Activated naive CD4-positive, alpha-beta T cell treated with anti-CD3 and anti-CD28 coated beads, Interleukin-2, amount 50 U/mL, for 72 hours (primary cell): ENCODE measurements at places on chromosomes 12 and 14. TPM values are rescaled to one million over a fixed set of nuclear protein-coding genes. Genes with fewer than 3 reads are reported as not detected.

GRCh38 chr14:65414961-65415589 is 2.5 kb downstream of the FUT8 start:
- DNase-seq: no peak

SMIM10L1 gene
- total RNA-seq: 7.0 TPM

DNA sequence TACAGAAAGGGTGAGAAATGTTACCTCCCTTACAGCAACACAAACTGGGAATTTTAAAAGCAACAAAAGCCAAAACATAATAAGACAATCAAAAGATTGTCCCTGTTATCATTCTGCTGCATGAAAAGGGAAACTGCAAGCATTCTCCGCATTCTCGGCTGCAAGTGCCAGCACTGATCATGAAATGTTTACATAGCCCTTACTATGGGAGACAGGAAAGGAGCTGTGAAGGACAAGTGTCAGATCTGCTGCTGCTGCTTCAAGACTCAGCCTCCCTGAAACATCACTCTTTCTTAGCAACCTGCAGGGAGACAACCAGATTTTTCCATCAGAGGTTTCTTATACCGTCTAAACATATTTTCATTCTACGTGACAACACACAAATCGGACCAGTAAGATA is 20.1 kb downstream of the DENND5B start:
- no peak for DNase-seq

- DNase-seq: no peak
Observed at GRCh38 chr14:24365600-24366412, 2.2 kb upstream of the NFATC4 start.

DNA sequence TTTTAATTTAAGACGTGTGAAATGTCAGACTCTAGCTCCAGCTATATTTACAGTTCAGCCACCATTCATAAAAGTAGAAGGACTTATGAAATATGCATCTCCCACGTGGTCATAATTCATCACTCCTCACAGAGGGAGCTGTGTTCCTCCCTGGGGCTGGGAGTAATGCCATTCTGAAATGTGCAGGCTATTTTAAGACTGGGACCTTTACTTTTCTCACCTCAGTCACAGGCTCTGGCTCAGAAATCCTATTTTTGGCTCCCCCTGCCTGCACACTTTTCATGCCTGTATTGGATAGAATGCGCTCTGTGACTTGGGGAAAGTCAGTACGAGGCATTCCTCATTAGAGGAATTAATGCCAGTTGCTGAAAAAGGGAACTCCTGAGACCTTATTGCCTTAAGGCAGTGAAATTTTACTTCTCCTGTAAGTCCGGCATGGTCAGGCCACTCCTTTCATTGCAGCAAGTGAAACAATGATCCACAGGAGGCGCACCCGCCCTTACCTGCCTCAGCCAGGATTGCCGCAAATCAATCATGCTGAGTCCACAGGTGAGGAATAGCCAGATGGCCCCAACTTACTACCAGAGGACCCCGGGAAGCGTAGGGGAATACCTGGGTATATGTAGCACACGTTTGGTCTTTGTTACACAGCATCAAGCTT is 1133.2 kb upstream of the TMEM132C start:
- DNase-seq: no peak

SYT1 gene
- total RNA-seq: not detected

DNA sequence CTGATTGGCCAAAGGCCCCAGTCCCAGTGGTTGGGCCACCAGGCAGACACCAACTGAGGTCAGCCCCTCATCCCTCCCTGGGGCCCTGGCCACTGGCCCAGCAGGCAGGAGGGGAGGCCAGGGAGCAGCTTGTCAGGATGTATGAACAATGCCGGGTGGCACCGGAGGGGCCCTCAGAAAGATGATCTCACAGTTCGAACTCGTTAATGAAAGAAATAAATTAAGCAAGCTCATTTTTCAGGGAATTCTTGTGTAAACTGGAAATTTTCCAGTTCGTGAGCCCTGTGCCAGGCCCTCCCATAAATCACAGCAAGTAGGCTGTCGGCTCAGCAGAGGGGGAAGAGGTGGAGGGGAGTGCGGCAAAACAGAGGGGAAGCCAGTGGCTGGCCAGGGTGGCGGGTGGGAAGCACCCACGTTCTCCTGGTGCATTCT is 177.0 kb upstream of the VASH1 start:
- DNase-seq: no peak

- no peak for DNase-seq
Observed at GRCh38 chr12:102300824-102301461, 103.3 kb upstream of the PMCH start.

BMP4 gene
- total RNA-seq: not detected

DNA sequence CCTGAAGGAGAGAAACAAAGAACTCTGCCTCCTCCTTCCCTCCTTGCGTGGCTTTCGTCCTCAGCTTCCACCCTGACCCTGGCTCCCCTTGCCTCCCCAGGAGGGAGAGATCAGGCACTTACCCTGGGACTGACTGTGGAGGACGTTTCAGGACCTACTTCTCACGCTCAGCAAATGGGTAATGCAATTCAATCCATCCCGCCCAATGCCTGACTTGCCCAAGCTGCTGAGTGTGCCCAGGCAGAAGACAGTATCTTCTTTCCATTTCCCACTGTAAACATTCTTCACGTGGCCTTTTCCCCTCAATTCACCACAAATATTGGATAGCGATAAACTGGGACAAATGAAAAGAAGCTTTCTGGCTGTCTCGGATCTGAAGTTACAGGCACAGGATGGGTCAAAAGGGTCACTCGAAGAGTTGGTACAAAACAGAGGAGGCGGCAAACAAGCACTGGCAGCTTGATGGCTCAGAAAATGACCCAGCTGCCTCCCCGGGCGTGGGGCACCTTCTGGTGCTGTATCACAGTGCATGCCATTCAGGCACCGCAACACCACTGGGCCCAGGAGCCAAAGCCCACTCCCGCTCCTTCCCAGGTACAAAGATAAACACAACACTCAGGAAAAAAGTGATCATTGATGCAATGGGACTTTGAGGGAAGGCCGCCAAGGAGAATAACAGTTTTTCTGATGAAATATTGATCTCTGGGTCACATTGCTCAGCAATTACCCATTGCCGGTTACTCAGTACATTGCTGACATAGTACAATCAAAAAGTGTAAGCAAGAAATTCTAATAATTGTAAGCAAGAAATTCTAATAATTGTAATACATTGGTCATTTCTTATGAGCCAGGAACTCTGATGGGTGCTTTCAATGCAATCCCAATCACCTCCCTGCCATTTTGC is 65.8 kb downstream of the TRIM9 start:
- DNase-seq: no peak

ACOT6 gene
- total RNA-seq: not detected

KSR2 gene
- total RNA-seq: 0.02 TPM

PLXNC1 gene
- total RNA-seq: 9.2 TPM

- no peak for DNase-seq
Observed at GRCh38 chr14:94962166-94962575, 192.3 kb upstream of the GSC start.

TEP1 gene
- 69.8 TPM for total RNA-seq

DNA sequence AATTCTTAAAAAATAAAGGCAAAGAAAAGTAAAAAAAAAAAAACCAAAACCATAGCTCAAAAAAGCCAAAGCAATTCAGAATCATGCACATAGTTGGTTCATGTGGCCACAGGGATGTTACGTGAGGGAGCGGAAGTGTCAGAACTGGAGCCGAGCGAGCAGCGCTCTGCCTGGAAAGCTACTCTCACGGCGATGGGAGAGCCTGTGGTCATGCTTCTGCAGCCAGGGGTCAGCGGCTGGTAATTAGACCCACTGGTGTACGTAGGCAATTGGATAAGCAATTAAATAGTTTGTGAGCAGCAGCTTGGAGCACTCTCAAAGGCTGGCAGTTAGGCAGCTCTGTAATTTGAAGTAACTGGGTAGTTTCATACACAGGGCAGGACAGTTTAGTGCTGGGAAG is 58.1 kb downstream of the TRHDE start:
- DNase-seq: no peak

GRCh38 chr14:76830556-76830955 is 4.3 kb downstream of the LRRC74A start:
- DNase-seq: no peak

KCNK13 gene
- total RNA-seq: not detected

DNA sequence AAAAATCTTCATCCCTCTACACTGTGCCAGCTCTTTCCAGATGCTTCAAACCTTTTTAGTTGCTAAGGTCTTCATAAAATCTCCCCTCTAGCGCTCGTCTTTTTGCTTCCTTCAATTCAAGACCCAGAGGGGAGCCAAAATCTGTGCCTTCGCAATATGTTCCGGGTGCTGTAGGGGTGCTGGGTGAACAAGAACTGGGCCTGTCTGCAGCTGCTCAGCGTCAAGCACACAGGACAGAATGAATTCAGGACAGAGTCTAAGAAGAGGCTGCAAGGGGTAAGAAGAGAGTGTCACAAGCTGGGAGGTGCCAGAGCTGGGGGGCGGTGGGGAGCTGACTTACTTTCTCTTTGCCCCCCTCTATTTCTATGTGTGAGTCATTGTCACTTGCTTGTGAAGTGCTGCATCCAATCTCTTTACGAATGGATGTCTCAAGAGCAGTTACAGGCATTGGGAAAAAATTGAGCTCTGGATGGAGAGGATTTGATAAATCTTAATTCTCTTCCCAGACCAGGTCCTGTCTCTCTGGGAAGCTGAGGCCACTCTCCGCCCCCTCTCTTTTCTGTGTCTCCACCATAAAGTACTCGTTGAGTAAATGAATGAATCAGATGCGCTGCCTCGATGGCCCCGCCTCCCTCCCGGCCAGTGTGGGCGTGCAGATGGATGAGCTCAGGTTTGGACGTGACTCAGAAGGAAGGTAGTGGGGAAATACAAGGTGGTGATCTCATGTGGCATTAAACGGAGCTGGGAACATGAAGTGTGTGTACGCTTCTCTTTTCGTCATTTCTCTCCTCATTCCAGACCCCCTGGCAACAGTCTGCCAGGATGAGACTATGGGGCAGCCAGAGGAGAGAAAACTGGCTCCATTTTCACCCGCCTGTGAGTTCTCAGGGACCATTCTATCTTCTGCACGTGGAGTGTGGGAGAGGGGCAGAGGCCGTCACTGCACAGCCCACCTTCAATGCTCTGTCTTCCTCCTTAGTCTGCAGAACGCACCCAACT is 91.3 kb downstream of the TSPAN9 start:
- no peak for DNase-seq

CDKL1 gene
- 6.1 TPM for total RNA-seq

- no peak for DNase-seq
Observed at GRCh38 chr14:73149753-73150152, 13.4 kb downstream of the PSEN1 start.

DNA sequence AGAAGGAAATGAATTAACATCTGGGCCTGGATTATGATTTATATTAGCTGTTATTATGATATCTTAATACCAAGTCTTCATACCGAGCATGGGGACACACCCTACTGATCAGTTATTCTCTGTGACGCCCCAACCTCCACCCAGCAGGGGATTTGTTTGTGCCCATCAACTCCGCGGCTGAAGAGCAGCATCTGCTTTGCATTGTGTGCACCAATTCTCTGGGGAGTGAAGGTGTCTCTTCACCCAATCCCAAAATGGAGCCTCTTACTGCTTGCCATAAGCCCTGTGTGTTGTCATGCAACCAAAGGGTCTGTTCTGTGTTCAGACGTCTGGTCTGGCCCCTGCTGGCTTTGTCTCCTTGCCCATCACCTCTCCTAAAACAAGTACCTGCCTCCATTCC is 25.4 kb downstream of the DHRS2 start:
- no peak for DNase-seq

DNA sequence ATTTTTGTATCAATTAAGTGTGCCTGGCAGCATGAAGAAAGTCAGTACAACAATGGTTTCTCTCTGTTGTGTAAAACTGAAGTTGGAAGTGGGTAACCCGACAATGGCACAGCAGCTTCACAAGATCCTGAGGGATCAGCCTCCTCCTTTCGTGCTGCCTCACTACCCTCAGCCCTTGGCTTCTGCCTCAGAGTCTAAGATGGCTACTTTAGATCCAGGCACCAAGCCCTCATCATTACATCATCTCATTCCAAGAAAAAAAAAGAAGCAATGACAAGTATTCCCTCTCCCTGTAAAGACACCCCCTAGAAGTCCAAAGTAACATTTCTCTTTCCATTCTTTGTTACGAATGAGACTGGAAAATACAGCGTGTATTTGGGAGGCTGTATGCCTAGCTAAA is 92.6 kb downstream of the DNAI7 start:
- DNase-seq: no peak

DNA sequence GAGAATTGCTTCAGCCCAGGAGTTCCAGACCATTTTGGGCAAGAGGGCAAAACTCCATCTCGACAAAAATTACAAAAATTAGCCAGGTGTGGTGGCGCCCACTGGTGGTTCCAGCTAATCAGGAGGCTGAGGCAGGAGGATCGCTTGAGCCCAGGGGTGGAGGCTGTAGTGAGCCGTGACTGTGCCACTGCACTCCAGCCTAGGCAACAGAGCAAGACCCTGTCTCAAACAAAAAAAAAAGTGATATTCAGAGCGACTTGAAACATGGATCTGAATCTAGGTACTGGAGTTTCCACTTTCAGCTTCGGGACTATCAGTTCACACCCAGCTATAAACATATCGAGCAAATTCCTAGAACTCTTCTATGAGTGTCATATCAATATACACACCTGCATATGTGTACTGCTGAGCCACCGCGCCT is 16.3 kb upstream of the RNF34 start:
- DNase-seq: no peak

ACVR1B gene
- total RNA-seq: 5.2 TPM

GRCh38 chr12:25186788-25187402 is 8.1 kb downstream of the DNAI7 start:
- DNase-seq: no peak

DNA sequence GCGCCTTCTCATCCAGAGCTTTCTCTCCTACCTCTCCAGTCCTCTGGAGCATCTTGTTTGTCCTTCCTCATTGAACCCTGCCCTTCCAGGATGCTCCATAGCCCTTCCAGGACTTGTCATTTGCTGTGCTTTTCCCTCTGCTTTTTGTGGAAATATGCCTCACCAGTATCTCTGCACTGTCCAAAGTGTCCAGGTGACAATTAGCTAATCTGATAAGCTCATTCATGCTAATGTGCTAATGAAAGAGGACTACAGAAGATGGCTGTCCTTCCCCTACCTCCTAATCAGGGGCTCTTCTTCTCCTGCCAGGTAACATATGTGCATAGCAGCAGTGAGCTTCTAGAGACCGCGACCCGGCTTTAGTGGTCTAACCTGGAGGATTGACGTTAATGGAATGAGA is 58.4 kb upstream of the OTX2 start:
- no peak for DNase-seq

ASCL4 gene
- total RNA-seq: not detected

DNA sequence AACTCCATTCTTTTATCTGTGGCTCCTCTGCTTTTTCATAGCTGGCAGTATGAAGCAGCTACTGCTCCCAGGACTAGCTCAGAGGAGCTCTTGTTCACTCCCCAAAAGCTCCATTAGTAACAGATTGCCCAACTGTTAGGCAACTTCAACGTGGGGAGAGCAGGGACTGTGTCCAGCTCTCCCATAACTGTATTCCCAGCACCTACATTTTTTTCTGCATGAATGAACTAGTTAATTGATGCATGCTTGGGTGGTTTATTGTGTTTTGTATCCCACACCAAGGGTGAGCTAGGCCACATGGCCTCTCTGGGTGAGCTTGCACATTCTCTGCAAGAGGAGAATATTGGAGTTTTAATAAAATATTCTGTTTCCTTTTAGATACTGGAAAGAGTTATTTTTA is 15.2 kb downstream of the STON2 start:
- no peak for DNase-seq
